ENCODE measurements at places on chromosomes 11 and 22. TPM values are rescaled to one million over a fixed set of nuclear protein-coding genes. Genes with fewer than 3 reads are reported as not detected.

The ARHGAP1 gene
- total RNA-seq, result 15.5 TPM

The SELENOM gene
- 29.4 TPM for total RNA-seq

The CHCHD10 gene
- 11.5 TPM for total RNA-seq

GRCh38 chr11:111635706-111636045 lies 33.4 kb downstream of the SIK2 start:
- DNase-seq, result no peak

DNA sequence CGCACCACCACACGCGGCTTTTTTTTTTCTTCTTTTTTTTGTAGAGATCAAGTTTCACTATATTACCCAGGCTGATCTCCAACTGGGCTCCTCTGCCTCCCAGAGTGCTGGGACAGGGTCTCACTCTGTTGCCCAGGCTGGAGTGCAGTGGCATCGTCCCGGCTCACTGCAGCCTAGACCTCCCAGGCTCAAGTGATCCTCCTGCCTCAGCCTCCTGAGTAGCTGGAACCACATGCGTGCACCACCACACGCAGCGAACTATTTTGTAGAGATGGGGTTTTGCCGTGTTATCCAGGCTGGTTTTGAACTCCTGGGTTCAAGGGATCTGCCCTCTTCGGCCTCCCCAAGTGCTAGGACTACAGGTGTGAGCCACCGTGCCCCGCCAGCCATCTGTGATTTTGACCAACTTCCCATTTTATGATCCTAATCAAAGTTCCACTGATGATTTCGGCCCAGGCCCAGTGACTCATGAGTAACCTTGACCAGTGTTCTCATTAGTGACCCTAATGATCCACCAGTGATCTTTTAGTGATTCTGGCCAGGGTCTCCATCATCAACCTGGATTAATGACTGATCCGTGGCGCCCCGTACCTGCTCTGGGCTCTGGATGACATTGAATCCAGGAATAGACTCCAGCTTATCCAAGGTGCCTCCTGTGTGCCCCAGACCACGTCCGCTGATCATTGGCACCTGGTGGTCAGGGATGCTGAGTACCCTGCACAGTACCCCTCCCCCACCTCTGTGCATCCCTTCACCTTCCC lies 1.7 kb downstream of the TYMP start:
- DNase-seq, result no peak

GRCh38 chr22:27874185-27874584 lies 44.9 kb downstream of the PITPNB start:
- no peak for DNase-seq

- DNase-seq, result no peak
Measured at GRCh38 chr11:63767267-63767564, 1.4 kb downstream of the ZFTA start.
